Adrenal gland (tissue), 19 donors: ENCODE measurements at places on chromosomes 2 and 18. TPM values are rescaled to one million over a fixed set of nuclear protein-coding genes. Genes with fewer than 3 reads are reported as not detected.

The HOXD13 gene
- not detected for total RNA-seq

The REG3A gene
- total RNA-seq, result not detected

The C2orf81 gene
- 1.9 TPM for total RNA-seq

The GALR1 gene
- total RNA-seq, result 0.39 TPM

The TMEFF2 gene
- total RNA-seq, result 0.65 TPM

The PRSS56 gene
- not detected for total RNA-seq

The EVA1A gene
- 0.89 TPM for total RNA-seq

The IL36B gene
- not detected for total RNA-seq

DNA sequence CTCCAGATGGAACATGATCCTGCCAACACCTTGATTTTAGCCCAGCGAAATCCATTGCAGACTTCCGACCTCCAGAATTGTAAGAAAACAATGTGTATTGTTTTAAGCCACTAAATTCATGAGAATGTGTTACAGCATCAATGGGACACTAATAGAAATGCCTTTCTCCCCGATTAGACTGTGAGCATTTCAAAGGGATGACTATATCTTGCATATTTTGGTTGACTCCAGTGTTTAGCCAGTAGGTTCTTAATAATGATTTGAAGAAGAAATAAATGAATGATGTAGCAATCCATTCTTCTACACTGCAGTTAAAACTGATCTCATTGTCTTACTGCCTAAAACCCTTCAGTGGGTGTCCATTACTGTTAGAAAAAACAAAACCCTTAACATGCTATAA is 67.4 kb upstream of the ACVR1C start:
- DNase-seq, result no peak

- no peak for DNase-seq
Measured at GRCh38 chr2:240229005-240229404, 88.5 kb upstream of the OTOS start.

GRCh38 chr2:127508631-127509034 is 17.7 kb downstream of the IWS1 start:
- peak; percentile 82 for DNase-seq

- peak; percentile 64 for DNase-seq
Measured at GRCh38 chr2:164737612-164738081, 104.0 kb downstream of the COBLL1 start.

DNA sequence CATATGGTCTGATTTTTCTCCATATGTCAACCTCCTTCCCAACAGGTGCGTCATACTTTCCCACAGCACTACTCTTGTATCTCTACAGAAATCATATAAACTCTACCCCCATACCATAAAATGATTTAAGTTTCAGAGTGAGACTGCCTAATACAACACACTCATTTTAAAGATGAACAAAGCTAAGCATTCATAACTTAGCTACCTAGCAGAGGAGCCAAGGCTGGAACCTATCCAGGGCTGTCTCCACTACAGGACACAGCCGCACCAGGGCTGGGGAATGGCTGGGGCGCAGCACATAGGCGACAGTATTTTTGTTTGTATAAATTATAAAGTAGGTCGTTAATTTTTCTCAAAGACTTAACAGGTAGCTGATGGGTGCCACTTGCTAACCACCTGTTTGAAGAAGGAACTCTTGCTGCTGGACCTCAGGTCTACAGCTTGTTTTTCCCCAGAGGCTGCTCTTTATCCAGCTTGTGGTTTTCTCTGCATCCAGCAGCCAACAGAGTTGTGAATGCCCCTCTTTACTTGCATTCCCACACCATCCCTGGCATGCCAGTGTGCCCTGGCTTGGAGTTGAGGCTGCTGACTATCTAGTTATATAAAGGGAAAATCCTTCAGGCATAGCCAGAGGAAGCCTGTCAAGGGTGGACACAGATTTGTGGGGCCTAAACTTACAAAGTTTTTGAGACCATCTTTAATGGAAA is 62.0 kb downstream of the HNRNPLL start:
- DNase-seq, result peak; percentile 25

DNA sequence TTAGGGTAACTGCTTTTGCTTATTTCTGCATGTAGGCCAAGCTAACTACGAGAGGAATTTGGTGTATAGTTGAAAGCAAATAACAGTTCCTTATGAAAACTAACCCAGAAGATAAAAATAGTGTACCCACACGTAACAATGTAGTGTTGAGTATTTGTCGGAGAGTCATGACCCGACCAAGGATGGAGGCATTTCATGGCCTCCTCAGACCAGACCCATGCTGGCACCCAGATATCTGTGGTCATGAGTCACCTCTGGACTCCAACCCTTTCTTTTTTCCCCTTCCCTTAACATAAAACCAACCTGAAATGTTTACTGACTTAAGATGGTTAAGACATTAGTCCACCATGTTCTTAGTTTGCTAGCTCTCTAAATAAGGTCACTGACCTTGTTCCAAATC is 318.7 kb downstream of the NOL4 start:
- DNase-seq, result no peak

GRCh38 chr2:54497763-54498680 is 41.9 kb downstream of the SPTBN1 start:
- peak; percentile 24 for DNase-seq

DNA sequence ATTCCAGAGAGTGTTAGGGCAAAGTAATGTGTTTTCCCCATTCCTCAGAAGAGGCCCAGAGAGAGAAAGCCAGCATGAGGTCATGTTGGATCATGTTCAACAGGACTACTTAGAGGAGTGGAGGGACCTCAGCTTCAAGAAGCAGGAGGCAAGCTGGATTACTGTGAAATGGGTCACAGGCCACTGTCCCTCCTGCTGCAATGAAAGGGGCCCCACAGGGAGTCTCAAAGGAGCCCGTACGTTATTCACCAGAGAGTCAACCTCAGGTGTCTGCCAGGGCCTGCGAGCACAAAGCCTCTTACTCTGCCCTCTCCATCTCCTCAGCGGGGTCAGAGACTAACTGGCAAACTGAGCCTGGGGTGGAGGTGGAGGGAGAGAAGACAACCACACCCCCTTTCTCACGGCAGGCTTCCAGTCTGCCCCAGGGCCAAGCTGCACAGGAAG is 27.2 kb upstream of the ACYP2 start:
- no peak for DNase-seq

DNA sequence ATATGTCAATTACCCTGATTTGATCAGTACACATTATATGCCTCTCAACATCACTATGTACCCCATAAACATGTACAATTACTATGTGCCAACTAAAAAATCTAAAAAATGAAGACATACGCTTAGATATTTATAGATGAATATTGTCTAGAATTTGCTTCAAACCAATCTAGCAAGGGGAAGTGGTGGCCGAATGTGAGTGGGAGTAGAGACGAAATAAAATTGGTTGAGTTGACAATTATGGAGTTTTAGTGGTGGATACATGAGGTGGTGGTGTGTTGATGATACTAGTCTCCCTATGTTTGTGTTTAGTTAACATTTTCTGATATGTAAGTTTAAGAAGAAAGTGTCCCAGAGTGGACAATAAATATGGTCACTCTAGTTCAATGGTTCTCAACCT is 49.0 kb downstream of the SDC1 start:
- DNase-seq, result no peak

GRCh38 chr2:240387669-240388358 is 47.6 kb upstream of the GPC1 start:
- DNase-seq, result peak; percentile 96

- no peak for DNase-seq
Measured at GRCh38 chr18:50633992-50634391, 74.1 kb downstream of the MAPK4 start.

DNA sequence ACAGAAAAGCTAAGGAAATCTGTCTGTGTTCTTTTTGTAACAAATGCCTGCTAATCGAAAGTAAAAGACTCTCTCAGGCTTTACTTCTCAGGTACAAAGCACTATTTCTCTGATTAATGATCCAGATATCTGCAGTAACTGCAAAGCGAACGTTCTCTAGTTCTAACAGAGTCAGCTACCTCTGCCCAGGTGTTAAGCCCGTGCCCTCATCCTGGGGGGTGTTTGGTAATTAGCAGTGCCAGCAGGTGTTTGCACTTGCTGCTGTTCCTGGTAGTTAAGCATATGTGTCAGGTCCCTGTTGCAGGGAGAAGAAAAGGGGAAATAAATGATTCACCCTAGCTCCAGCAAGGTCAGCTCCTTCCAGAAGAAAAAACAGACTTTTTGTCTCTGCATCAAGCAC is 58.8 kb upstream of the CRIM1 start:
- no peak for DNase-seq

- DNase-seq, result no peak
Measured at GRCh38 chr2:196266855-196267254, 95.5 kb upstream of the STK17B start.

- peak; percentile 73 for DNase-seq
Measured at GRCh38 chr2:222424729-222425671, 657 bp downstream of the SGPP2 start.

- no peak for DNase-seq
Measured at GRCh38 chr2:15980605-15981098, 40.3 kb downstream of the MYCN start.

DNA sequence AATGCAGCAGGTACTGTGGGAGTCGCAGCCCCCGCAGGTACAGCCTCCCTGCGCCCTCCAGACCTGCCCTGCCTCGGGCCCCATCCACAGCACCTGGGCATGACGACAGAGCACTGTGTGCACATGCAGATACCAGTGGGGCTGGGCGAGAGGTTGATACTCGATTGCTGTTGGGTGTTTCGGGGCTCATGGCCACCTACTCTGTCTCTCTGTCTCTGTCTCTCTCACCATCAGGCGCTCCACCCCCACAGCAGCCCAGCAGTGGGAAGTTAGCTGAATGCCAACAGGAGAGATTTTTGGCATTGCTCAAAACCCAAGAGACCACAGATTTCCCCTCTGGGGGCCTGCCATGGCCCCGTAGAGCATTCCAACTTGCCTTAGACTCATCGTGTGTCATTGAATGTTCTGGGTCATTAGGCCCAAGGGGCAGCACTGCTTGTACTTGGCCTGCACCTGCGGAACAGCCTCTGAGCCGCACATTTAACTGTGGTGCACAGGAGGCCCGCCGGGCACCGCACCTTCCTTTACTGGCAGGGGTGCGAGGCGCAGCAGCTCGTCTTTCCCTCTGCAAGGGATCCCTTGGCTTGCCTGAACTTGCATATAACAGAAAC is 18.8 kb downstream of the KCNIP3 start:
- DNase-seq, result no peak

DNA sequence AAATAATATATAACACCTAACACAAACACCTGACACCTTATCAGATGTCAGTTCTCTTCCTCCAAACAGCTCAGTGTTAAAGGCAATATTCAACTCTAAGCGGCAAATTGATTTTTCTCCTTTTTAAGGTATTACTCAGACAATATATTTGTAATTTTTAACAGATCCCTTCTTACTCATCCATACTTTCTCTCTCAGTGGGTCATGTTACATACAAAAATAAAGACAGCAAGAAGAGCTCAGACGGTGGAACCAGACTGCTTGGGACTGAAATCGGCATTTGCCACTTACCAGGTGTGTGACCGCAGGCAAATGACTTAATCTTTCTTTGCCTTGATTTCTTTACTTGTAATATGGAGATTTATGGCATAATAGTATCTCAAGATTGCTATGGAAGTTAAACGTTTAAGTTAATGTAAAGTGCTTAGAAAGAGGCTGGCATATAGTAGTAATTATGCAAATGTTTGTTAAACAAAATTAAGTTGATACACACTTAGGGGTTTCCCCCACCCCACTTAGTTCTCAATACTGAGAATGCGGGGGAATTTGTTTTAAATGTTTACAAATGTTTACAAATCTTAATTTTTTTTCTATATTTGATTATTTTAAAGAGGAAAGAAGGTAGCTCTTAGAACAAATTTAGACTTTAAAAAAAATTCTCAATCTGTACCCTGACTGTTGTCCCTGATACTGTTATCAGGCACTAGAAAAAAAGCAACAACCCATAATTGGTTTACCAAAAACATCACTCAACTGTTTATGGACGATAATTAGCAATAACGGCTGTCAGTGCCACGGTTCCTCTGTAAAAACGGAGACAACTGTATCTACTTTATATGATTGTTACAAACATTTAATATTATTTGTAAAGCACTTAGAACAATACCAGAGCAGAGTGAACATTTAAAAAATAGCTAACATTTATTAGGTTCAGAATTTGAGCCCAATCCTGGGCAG is 25.6 kb downstream of the MAP3K2 start:
- DNase-seq, result no peak

- DNase-seq, result no peak
Measured at GRCh38 chr2:38497670-38498037, 105.1 kb downstream of the HNRNPLL start.

DNA sequence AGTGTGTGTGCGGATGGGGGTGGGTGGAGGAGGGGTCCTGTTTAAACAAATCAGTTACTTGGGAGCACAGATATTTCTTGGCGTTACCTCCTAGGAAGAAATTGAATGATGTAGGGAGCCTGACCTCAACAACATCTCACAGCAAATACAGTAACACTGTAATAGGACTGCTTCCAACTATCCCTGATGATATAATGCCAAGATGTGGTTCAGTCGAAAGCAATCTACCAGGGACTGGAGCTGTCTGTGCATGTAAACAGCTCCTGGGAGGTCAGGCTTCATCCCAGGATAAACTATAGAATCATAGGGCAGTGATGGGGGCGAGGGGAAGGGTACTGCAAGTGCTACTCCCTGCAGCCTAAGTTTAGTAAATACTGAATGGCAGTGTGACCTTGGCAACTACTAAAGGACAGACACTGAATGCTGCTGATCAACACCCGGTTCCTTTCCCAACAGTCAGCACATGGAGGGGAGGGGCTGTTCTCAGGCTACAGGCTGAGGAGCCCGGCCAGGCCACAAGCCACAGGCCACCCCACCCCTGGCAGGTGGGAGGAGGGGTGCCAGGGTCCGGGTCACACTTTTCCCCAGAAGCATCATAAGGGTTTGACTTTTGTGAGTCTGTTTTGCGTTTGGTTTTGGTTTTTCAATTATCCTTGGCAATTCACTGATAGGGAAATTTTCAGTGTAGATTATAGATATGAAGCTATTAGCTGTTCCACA is 85.3 kb upstream of the ZNF397 start:
- DNase-seq, result no peak

DNA sequence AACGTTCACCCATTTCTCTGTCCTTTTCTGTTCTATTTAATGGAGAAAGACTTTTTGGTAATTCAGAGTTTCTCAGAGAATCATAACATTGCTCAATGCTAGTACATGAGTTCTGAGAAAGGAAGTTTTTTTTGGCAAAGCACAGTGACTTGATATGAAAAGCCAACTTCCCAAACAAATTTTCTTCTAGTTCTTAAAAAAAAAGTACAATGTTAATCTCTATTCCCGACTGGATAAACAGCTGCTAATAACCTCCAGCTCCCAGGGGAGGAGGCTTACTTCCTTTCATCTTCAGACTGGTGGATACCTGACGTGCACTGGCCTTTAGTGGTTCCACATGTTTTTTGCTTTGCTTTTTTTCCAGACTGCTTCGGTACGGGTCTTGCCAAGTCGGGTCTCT is 284.6 kb upstream of the CCDC68 start:
- no peak for DNase-seq

GRCh38 chr2:220969348-220969747 is 602.8 kb downstream of the EPHA4 start:
- DNase-seq, result no peak

GRCh38 chr18:25240420-25240770 is 111.6 kb downstream of the ZNF521 start:
- no peak for DNase-seq

DNA sequence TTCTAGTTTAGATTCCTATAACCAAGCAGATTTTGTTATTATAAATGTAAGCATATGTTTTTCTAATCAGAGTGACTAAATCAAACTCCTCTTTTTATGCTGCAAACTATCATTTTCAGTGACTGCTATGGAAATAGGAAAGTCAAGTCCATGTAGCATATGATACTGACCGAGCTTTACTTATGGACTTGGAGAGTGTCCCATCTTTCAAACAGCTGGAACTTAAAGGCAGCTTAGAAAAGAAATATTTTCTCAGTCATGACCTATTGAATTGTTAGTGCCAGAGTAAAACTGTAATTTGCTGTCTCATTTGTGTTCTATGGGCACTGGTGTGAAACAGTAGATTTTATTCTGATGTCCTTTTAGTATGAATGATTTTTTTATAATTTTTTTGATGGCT is 76.7 kb downstream of the PHLPP1 start:
- DNase-seq, result no peak
